Stimulated activated CD8-positive, alpha-beta memory T cell treated with anti-CD3 and anti-CD28 coated beads, Interleukin-15, amount 100 ng/mL, for 24 hours (primary cell): ENCODE measurements at places on chromosomes 3 and 15.

- no peak for DNase-seq
These were observed 304.6 kb upstream of the KCNMB2 start for GRCh38 chr3:178231645-178232044.

GRCh38 chr3:193207290-193208273, 33.4 kb upstream of the PLAAT1 start:
- no peak for DNase-seq

DNA sequence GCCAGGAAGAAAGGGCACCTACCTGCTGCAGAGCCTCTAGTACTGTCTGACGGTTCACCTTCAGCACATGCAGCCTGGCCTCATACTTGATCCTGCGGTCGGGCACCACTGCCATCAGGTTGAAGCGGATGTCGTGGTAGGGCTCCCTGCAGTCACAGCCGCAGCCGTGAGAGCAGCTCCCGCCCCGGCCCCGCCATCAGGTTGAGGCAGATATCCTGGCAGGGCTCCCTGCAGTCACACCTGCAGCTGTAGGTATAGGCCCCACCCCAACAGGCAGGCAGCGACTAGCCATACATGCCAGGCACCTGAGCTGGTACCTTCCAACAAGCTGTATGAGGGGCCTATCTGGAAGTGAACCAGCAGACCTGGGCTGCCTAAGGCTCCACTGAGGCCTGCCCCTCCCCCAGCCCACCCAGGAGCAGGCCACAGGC, 38.7 kb downstream of the SEMA3G start:
- no peak for DNase-seq

DNA sequence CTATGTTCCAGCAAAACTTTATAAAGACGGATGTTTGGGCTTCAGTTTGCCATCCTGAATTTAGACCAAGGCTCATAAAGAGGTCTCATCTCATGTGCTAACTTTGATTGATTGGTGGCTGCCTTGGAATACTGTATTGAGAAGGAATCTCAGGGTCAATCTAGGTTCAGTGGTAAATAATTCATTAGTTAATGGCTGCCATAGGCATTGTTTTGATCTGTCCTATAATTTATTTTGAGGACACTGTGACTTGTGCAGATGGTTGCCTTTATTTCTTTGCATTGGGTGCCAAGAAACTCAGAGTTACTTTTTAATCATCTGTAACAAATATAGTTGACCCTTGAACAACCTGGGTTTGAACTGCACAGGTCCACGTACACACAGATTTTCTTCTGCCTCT, 159.8 kb downstream of the B3GALNT1 start:
- no peak for DNase-seq

DNA sequence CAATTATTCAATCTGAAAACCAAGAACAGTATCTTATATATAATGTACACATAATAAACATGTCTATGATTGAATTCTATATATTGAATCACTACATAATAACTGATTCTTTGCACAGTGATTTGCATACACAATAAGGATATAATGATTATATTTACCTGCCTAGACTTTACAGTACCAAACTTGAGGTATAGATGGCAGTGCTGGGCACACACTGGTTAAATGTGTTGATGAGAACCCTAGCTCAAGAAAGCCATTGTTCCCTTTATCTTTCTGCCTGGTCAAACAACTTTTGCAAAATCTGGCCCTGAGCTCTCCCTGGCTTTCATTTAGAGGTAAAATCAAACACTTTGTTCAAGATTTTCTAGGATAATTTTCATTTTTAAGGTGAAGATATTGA, 697.7 kb downstream of the TUSC7 start:
- no peak for DNase-seq

- DNase-seq = no peak
These were observed 37.8 kb downstream of the EHHADH start for GRCh38 chr3:185215873-185216606.

- DNase-seq = no peak
These were observed 1.9 kb downstream of the MINDY2 start for GRCh38 chr15:58773024-58773423.

DNA sequence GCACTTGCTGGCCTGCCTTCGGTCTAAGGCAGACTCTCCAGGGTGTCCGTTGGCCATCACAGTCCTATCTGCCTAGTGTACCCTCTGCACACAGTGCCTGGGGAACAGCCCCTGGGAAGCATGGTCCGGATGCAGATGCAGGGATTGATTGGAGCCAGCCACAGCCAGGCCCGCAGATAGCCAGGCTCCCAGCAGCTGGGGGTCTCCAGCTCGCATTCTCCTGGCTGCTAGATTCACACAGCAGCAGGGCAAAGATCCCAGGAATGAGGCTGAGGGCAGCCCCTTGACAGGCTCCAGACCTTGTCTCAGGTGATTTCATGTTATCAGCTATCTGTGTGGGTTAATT, 41.4 kb downstream of the IRAK2 start:
- DNase-seq = no peak

- no peak for DNase-seq
These were observed 49.4 kb upstream of the HES1 start for GRCh38 chr3:194086388-194087075.

GRCh38 chr3:152769523-152769922, 65.4 kb upstream of the P2RY1 start:
- no peak for DNase-seq

GRCh38 chr15:57784081-57784511, 77.6 kb downstream of the POLR2M start:
- no peak for DNase-seq

DNA sequence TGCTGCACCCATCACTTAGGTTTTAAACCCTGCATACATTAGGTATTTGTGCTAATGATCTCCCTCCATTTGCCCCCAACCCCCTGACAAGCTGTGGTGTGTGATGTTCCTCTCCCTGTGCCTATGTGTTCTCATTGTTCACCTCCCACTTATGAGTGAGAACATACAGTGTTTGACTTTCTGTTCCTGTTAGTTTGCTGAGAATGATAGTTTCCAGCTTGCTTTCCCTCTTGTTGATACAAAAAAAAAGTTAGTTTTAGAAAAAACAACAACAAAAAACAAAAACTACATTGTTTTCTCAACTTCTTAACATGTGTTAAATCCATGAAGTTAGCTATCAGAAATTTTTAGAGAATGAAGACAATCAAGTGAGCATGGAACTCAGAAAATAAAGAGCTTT, 953.0 kb downstream of the VGLL3 start:
- DNase-seq = no peak

DNA sequence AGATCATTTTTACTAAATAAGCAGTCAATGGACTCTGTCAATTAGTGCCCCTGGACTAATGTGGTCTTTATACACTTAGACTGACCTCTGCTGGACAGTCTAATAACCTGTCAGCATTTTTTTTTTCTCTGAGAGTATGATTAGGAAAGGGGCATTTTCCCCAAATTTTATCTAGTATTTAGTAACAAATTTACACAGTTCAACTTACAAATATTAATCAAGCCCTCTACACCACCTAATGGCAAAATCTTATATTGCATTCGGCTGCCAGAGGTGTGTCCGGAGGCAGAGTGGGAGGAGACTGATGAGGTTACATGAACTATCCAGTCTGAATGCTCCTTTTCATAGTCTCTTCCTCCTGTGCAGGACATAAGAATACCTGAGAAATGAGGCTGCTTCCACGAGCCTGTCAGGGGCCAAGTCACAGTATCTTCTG, 36.0 kb upstream of the COLQ start:
- no peak for DNase-seq

GRCh38 chr3:30289766-30290165, 316.6 kb upstream of the TGFBR2 start:
- DNase-seq = no peak

- no peak for DNase-seq
These were observed 90.5 kb downstream of the MRPL46 start for GRCh38 chr15:88376574-88377174.

DNA sequence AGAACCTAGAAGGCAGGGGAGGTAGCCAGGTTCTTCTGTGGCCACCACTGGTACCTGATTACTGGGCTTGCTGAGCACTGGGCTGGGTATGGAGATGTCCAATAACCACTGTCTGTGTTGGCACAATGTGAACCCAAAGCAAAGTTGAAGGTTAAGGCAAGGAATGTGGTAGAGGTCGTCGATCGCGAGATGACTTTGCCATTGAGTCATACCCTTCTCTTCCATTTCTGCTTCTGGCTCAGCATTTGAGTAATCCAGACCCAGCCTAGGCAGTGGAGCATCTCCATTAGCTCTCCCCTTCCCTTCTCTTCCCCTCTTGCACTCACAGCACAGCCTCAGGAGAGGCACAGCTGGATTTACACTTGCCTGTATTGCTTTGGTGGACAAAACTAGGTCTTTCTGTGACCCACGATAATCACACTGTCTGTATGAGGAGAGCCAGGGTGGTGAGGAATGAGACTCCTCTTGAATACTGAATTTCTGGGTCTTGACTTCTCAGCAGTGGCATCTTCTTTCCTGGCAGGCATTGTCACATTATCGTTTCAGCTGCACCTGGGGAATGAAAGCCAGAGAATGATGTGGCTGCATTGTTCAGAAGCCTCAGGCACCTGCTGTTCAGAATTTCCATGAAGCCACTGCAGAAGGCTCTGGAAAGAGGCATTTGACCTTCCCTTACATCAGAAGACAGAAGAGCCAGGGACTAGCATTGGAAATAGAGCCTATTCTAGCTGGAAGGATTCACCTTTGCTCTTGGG, 272.6 kb downstream of the PDCD6IP start:
- no peak for DNase-seq

- DNase-seq = no peak
These were observed 39.2 kb upstream of the GADL1 start for GRCh38 chr3:30933478-30934207.

DNA sequence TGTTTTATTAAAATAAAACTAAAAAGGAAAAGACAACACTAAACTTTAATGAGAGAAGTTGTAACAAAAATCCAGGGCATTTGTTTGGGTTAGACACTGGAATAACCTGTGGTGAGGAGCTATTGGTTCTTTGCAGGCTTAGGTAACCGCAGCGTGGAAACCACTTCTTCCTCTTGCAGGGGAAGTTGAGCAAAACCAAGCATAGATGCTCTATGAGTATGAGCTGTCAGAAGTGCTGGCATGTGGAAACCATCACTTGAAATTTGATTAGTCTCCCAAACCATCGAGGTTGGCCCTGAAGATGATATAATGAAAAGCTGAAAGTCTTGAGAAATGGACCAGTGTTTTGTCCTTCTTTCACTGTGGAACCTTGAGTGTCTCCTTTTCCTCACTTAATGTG, 127.1 kb upstream of the RBMS3 start:
- DNase-seq = no peak

DNA sequence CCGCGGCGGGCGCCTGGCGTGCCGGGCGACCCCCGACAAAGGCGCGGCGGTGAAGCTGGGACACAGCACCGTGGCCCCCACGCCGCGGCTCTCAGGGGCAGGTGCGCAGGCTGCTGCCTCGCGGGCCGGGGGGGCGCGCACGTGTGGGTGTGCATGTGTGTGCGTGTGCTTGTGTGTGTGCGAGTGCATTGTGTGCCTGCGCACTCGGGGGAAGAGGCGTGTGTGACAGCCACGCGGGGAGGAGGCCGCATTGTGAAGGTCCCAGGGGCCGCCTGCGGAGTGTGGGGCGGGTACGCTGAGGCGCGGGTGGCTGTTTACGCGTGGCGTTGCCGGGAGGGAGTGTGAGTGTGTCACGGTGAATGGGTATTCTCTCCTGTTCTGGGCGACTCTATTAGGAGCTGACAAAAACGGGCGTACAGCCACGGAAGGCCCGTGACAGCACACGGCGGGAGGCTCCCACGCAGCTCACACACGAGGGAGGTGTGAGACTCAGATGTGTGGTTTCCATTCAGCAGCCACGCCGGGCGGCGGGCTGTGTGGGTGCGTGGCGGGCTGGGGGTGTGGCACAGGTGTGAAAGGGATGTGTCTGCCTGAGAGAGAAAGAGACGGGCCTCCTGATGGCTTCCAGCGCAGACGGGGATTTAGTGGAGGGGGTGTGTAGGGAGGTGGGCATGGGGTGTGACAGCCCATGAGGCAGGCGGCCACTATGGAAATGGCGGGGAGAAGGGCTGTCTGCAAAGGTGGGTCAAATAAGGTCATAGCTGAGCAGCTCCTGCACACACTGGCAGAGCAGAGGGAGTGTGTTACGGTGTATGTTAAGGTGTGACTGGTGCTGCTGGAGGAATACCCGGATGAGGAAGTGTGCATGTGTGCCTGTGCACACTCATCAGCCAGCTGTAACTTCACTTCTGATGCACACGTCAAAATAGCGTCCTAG, 750 bp downstream of the PODXL2 start:
- DNase-seq = no peak

DNA sequence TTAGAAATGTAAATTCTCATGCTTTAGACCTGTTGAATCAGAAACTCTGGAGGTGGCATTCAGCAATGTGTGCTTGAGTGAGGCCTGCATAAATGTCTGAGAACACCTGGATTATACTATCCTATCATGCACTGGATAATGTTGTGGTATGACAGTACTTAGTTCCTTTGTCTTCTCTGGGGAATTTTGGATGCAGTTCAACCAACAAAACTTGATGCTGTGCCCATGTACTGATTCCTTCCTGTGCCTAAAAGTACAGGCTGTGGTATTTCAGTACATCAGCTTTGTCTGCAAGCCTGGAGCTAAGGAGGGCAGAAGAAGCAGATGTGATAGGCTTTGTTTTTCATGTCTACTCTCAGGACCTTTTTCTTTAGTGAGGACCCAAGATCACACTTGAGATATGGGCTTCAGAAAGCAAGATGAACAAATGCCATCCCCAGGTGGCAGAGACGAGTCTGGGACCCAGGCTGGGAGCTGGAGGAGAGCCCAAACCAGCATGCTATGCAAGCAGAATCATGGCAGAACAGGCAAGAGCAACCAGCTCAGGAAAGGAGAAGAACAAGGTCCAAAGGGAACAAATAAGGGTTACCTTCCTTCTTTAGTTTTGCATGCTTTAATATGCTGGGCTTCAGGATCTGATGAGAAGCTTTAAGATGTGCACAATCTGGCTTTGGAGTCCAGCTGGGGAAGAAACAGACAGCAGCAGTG, 124.7 kb downstream of the MYRIP start:
- no peak for DNase-seq

- DNase-seq = no peak
These were observed 43.1 kb upstream of the WDR5B start for GRCh38 chr3:122458992-122459391.

DNA sequence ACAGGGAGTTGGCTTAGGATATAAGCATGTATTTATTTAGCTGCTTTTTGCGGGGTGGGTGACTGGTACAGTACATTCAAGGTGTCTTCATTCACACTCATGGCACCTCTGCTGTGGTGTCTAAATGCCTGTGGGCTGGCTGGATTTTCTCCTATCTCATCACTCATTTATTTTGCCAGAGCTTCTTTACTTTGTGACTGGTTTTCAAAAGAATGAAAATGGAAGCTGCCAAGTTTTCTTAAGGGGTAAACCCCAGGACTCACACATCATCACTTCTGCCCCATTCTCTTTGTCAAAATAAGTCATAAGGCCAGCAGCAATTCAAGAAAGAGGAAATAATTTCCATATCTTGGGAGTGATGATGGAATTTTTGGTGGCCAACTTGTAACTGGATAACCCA, 493.4 kb upstream of the ALCAM start:
- no peak for DNase-seq

DNA sequence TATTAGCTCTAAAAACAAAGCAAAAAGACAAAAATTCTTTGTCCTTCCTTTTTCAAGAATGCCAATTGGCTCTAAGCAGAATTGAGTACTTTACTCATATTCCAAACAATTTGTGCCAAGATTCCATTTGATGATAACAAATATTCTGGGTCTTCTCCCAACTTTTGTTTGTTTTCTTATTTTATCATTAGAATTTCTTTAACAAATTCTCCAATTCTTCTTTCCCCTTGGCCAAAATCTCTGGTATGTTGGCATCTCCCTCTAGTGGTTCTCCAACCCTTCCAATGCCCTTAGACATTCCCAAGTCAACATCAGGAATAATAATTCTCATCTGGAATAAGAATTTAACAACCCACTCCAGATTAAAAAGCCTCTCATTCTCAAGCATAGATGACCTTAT, 5.3 kb downstream of the CPOX start:
- DNase-seq = no peak

- no peak for DNase-seq
These were observed 116.6 kb downstream of the DNAJB8 start for GRCh38 chr3:128349963-128350599.
